ENCODE measurements at places on chromosomes 13 and 19. TPM values are rescaled to one million over a fixed set of nuclear protein-coding genes. Genes with fewer than 3 reads are reported as not detected.

The ZNF296 gene
- not detected for total RNA-seq

The VSIG10L gene
- total RNA-seq, result 0.23 TPM

The KLK12 gene
- not detected for total RNA-seq

The ZNF729 gene
- not detected for total RNA-seq

The TEKTIP1 gene
- total RNA-seq, result not detected

Measured in smooth muscle cell of the coronary artery (primary cell).